ENCODE measurements at places on chromosomes 4 and X.

DNA sequence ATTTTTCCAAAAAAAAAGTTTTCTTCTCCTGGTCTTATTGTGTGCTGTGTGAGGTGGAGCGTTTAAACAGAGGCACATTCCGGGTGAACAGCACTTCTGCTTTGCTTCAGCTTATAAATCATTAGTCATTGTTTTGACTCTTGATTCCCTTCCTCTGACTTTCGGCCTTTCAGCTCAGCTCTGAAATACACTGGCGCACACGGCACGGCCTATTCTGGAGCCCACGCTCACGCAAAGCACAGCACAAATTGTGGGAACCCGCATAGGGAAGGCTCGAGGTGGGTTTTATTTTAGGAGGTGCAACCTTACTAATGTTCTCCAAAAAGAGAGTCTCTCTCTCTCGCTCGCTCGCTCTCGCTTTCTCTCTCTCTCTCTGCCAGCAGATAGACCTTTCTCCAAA, 4.0 kb downstream of the POU3F4 start:
- no peak for DNase-seq

GRCh38 chr4:74385386-74385785, 20.4 kb downstream of the EREG start:
- DNase-seq = no peak

DNA sequence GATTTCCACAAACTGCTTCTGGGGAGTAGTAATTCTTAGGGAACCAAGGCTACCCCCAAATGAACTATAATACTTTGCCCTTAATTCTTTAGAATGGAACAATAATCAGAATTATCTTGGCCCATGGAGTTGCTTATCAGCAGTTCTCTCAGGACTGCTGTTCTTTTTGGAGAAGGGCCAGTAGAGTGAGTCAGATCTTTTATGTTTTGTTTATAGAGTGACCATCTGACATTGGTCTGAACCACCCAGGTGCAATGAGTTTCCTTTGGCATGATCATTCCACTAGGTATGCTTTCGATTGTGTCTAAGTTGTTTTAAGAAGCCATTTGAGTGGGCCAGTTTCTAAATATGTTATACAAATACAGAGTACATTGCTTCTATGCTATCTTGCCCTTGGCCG, 31.8 kb downstream of the PRRG1 start:
- no peak for DNase-seq

DNA sequence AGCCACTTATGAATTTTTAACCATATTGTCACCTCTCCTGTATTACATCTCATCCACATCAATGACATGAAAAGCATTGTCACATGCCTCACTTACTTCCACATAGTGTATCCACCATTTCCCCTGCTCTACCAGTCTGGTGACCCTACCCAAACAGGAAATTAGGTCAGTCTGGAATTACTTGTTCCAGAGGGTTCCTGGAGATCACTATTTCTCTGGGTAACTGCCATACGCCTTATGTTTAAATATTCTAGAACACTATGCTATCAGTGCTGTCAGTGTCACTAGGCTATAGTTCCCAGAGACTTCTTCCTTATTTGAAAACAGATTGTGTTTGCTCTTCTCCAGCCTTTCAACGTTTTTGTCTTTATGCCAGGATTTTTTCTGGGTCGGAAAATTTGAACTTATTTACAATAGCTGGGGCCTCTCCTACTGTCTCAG, 15.0 kb downstream of the SRPX2 start:
- no peak for DNase-seq

GRCh38 chr4:1763550-1764080, 29.5 kb upstream of the FGFR3 start:
- peak; percentile 76 for DNase-seq

DNA sequence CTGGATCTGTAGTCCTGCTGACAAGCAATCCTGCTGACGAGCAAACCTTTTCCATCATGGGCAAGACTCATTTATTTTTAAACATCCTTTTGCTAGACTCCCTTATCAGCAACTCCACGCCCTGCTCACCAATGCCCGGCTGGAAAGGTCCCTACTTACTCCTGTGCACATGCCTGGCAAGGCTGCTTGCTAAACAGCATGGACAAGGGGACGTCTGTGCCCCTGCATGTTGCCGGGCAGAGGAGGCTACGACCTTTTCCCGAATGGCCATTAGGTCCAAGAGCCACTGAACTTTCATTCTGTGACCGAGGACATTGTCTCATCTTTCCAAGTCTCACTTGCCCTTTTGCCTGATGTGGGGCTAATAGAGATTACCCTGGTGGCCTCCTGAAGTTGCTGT, 98.6 kb downstream of the MGST2 start:
- DNase-seq = no peak

DNA sequence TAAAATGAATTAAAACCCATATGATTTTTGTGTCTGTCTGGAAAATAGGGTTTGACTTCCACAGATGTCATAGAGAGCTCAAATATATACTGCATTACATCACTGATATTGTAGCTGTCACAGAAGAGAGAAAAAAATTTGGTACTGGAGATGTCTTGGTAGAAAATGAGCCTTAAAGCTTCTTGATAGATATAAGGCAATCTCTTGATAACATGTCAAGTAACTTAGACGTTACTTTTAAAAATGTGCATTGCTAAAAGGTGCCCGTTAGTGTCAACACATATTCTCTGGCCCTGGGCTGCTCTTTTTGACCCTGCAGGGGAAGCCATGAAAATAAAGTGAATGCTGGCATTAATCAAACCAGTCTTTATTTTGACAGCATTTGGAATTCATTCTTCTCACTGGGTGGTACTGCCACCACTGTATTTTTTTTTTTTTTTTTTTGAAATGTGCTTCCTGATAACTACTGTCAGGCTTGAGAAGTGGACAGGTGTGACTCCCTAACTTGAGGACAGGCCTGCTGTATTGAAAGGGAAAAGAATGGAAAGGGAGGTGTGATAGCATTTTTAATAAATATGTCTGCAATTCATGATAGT, 53.0 kb upstream of the RAPGEF2 start:
- DNase-seq = no peak

GRCh38 chrX:97199501-97199900, 315.8 kb downstream of the RPA4 start:
- DNase-seq = no peak

DNA sequence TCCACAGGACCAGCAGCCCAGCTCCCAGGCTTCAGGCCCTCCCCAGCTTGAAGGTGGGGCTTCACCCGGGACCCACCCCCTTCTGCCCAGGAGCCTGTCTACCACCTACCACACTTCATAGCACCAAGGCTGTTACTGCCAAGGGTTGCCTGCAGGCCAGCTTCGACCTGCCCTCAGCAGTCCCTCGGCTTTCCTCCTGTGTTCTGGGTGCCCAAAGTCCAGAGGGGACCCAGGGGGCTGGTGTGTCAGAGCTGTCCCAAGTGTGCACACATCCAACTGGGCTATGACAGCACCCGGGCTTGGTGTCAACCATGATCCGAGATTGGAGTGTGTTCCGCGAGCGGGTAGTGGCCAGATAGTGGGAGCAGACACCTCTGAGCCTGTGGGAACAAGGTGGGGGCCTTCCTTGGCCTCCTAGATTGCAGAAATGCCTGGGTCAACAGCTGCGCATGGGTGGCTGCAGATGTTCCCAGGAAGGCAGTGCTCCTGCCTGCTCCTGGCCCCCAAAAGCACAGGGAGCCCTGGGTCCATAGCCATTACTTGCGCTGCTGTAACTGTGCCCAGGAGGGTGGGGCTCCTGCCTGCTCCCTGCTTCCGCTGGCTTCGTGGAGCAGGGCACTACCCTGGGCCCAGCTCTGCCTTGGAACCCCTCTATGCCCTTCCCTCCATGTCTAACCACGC, 16.8 kb downstream of the SULT1B1 start:
- no peak for DNase-seq

GRCh38 chrX:132336172-132336571, 116.9 kb upstream of the RAP2C start:
- DNase-seq = no peak

DNA sequence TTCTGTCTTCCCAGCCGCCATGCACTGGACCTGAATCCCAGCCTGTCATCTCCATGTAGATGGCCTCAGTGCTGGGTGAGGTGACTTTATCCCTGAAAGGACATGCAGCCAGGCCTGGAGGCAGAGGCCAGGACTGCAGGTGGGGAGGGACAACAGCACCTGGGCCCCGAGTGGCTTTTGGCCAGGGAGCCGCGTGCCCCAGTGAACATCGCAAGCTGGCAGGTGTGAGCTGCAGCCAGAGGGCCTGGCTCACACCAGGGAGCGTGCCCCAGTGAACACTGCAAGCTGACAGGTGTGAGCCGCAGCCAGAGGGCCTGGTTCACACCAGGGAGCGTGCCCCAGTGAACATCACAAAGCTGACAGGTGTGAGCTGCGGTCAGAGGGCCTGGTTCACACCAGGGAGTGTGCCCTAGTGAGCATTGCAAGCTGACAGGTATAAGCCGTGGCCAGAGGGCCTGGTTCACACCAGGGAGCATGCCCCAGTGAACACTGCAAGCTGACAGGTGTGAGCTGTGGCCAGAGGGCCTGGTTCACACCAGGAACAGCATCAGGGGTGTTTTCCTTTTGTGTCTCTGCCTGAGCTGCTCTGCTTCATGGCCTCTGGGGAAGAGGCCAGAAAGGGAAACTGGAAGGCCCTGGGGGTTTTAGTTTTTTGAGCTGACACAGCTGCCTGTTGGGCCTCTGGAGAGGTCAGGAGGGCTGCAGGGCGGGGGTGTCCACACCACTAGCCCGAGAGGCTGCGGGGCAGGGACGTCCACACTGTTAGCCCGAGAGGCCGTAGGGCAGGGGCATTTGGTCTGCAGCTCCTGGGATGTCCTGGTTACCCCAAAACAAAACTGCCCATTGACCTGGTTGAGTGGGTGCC, 22.7 kb upstream of the PSAPL1 start:
- DNase-seq = no peak

- no peak for DNase-seq
Observed at GRCh38 chr4:47195706-47196105, 164.3 kb downstream of the GABRB1 start.

DNA sequence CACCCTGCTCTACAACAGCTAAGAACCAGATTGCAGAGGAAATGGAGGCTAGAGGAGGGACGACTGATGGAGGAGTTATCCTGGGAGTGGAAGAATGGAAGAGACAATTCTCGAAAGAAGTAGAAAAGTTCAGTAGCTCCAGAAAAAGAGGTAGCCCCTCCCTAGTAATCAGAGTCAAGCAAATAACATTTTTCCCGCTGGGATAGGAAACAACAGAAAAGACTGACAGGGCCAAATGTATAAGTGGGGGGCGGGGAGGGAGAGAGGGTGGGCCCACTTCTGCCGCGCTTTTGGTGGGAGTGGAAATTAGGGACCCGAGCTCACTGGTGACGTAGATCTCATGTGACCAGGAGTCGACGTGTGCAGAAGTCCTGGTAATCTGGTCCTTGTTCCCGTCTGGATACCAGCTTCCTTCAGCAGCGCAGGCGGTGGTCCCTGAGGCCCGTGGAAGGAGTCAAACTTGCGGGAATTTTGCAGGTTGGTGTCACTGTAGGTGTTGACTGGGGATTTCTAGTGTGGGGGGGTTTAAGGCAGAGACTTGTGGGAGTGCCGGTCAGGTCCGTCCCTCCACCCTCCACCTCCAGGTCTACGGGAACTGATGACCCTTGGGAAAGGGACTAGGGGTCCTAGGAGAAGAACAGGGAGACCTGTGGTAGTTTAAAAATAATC, at the start of gene TCEAL9:
TCEAL9 (plus strand) TSS at position 377 of the 669 bp plus-strand sequence. CDS start 1,179 bp downstream, outside the sequence.
- DNase-seq = peak; percentile 72

DNA sequence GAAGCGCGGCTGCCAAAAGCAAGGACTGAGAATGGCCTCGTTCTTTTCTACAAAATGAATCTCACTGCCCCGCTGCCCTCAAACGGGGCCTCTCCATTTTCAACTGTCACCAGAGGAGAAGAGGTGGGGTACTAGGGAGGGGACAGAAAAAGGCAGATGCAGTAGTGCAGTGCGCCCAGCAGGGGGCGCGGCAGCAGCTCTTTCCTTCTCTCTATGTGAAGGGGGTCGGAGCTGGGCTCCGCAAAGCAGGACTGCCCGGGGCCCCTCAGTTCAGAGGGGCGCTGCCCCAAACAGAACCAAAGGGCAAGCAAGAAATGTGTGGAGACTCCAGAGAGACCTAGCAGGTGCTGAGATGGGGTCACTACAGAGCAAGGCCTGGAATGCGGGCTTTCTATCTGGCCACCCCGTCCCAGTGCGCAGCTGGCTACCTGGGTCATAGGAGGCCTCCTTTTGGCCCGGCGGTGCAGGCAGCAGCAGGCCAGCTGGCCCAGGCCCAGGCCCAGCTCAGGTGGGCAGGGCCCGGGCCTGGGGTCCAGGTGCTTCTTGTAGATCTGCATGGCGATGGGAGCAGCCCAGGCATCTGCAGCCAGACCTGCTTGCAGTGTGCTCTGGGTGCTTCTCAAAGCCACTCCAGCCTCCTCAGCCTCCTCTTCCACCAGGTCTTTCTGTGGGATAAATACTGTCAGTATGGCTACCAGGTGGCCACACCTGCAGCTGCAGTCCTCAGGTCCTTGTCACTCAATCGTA, 5.9 kb downstream of the IRAK1 start:
- DNase-seq = peak; percentile 78

DNA sequence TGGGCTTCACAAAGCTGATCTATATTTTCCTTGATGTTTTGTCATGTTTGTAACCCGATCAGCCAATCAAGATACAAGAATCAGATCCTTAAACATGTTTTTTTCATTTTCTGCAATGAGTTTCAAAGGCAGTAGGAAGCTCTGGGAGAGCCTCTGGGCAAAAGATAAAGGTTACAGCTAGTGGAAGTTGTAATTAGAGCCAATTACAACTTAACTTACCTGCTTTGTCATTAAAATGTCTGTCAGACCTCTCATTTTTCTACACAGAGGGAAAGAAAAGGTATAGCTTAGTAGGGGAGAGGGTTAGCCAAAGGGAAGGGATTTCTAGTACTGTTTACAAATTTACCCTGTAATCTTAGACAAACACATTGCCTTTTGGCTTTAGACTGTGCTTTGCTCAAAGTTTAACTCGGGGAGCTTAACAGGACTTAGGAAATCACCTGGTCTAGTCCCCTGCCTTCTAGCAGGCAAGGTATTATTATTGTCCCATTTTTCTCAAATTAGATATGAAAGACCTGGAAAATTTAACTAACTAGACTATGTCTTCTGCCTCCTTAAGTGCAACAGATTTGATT, 55.8 kb downstream of the FGF16 start:
- DNase-seq = no peak

Measured in HEK293T (cell line).